T-helper 17 cell (primary cell): ENCODE measurements at places on chromosomes 13 and 19.

DNA sequence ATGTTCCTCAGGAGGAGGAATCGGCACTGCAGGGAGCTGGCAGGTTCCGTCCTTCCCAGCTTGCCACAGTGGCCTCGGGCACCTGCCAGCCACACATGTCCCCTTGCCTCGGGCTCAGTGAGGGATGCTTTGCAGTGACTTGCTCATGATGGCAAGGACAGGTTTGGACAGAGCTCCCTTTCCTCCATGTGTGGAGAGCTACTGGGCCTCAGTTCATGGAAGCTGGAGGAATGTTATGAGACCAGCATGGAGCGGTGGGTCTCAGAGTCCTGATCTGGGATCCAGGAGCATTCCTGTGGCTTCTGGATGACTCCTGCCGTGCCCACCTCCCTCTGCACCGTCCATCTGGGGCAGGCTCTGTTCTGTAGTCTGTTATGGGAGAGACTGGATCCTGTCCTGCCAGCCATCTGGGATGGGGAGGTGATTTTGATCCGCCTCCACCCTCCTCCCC, 59.2 kb downstream of the SIPA1L3 start:
- no peak for DNase-seq

DNA sequence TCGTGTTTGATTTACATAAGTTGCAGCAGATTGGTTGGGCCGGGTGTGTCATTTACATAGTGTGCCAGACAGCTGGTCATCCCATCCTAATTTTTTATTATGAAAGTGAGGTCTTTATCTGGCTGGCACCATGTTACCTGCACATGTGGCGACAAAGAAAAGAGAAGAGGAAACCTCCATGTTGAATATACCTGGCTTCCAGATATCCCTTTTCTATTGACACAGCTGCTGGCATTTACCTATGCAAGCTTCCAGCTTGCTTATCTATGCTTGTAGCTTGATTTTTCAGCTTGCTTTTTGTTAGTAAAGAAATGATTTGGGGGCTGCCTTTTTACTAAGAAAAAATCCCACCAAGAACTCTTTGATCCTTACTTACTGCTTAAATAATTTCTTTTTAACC, 681.3 kb upstream of the SLITRK1 start:
- DNase-seq: no peak

GRCh38 chr19:47284324-47284899, 9.7 kb downstream of the INAFM1 start:
- DNase-seq: peak; percentile 47

GRCh38 chr19:35977446-35978222, 17.4 kb upstream of the SDHAF1 start:
- DNase-seq: no peak

- DNase-seq: peak; percentile 67
Observed at GRCh38 chr13:102591988-102592781, 4.6 kb upstream of the TPP2 start.

- DNase-seq: peak; percentile 65
Observed at GRCh38 chr19:49387936-49388372, at the start of gene KASH5. TSS of gene KASH5 (plus strand) at chr19:49388249. CDS start at chr19:49390884, 2,635 bp downstream.

DNA sequence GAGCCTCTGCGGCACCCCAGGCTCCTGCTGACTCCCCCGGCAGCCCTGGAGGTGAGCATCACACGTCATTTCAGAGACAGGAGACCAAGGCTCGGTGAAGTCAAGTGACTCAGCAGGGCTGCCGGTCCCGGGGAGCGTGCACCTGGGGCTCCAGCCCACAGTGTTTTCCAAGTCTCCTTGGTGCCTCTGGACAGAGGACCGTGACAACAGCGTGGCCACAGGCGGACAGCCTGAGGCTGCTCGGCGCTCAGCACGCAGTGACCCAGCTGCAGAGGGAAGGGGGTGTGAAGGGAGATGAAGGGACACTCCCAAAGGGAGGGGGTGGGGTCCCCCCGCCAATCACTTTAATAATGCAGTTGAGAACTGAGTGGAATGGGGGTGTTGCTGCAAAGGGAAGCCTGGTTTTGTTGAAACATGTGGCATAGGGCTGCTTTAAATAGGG, 17.5 kb upstream of the ASPDH start:
- no peak for DNase-seq

GRCh38 chr13:24459234-24459633, 53.3 kb downstream of the PARP4 start:
- DNase-seq: no peak

GRCh38 chr13:84885868-84886267, 913.4 kb downstream of the SLITRK6 start:
- no peak for DNase-seq

DNA sequence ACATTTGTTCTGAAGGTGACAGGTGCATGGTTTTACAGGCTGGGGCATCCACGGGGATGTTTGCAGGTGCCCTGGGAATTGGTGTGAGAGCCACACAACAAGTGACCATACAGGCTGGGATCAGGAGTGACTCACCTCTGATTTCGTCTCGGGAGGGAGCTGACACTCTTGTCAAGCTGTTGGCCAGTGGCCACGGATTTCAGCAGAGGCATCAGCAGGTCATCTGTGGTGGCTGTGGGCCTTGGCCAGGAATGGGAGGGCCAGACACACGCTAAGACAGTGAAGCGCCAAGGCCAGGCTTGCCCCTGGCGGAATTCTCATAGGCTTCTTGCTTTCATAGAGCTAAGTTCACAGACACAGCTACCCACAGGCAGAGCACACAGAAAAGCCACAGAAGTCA, 108.6 kb downstream of the HSPH1 start:
- DNase-seq: no peak

GRCh38 chr13:40309881-40310280, 356.6 kb downstream of the FOXO1 start:
- no peak for DNase-seq

- no peak for DNase-seq
Observed at GRCh38 chr13:50780201-50781015, 63.1 kb downstream of the DLEU7 start.

DNA sequence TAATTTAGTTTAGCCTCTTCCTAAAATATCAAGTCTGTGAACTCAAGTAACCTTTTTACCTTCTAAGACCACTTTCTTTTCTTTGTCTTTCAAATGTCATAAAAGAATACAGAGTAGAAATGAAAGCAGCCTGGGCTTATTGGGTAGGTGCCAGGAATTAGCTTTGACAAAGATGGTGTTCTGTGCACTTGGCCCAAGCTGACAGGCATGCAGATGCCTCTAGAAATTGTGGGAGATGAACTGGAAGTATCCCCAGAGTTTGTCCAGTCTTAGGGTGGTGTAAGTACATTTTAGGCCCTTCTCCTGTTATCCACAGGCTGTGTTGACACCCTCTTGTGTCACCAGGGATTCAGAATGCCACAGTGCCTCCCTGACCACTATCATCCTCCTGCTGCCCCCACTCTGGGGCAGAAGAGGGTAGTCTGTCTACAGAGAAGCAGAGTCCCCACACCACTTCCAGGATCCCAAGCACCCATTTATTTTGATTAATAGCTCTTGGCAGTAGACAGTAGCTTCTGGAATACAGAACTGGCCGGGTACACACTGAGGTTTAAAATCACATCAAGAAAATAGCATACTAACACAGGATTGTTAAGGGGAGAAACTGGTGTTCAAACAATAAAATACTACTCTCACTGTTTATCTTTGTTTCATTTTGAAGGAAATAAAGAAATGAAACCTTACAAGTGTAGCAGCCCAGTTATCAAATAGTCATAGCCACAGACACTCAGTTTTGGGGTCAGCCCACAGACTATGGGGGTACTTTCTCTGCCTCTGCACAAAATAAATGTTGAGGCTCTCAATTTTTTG, 343.2 kb downstream of the KCNRG start:
- no peak for DNase-seq
